ENCODE measurements at places on chromosomes 1 and 21.

GRCh38 chr1:190688096-190688495 is 210.4 kb upstream of the BRINP3 start:
- no peak for DNase-seq

GRCh38 chr1:4021136-4021973 is 121.3 kb upstream of the C1orf174 start:
- no peak for DNase-seq

DNA sequence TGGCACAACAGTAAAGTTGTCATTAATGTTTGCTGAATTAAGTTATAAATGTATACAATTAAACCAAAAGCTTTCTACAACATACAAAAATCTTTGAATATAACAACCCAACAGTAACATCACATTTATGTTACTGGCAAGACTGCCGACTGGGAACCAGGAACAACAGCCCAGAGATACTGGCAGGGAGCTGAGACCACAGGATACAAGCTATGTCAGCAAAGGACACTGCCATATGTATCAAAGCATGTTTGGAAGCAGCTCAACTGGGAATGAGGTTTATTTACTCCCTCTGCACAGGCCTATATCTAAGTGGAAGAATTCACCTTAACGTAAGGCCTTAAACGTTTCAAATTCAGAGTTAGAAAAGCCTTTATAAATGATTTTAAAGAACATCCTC is 50.4 kb downstream of the ARHGAP29 start:
- DNase-seq, result no peak

DNA sequence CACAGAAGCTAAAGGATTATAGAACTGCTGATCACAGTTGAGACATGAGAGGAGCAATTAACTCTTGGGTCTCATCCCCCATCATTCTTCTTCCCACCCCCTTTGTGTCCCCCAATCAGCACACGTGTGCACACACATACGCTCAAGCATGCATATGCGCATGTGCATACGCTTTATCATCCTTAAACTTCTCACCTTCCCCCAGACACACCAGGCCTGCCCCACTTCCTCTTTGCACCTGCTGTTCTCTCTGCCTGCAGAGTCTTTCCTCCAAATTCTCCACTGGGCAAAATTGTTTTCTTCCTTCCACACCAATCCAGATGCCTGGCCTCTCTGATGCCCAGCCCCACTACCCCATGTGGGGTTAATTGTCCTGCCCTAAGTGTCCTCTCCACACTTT is 13.0 kb upstream of the KCND3 start:
- no peak for DNase-seq

GRCh38 chr1:92211166-92211565 is 6.5 kb upstream of the C1orf146 start:
- DNase-seq, result no peak

- DNase-seq, result peak; percentile 83
Measured at GRCh38 chr1:119582801-119583200, 65.3 kb downstream of the ZNF697 start.

GRCh38 chr1:111253876-111254275 is 26.4 kb downstream of the CHI3L2 start:
- DNase-seq, result no peak

DNA sequence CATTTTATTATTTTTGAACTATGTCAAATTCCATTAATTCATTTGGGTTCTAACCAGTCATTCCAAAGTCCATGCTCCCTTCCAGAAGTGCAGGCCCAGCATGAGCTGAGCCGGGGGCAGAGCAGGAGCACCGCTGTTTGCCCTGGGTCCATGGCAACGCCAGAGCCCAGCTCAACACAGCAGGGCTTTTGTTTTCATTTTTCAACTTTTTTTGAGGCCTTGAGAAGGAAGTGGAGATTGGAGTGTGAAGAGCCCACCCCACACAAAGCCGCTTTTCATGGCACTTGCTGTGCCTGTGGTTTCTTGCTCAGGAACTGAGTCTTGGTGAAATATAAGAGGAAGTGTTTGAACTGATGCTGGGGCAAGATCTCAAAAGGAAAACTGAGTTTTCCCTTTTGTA is 13.2 kb upstream of the PRMT2 start:
- DNase-seq, result peak; percentile 62

GRCh38 chr1:87186346-87186745 is 142.3 kb upstream of the LMO4 start:
- no peak for DNase-seq

DNA sequence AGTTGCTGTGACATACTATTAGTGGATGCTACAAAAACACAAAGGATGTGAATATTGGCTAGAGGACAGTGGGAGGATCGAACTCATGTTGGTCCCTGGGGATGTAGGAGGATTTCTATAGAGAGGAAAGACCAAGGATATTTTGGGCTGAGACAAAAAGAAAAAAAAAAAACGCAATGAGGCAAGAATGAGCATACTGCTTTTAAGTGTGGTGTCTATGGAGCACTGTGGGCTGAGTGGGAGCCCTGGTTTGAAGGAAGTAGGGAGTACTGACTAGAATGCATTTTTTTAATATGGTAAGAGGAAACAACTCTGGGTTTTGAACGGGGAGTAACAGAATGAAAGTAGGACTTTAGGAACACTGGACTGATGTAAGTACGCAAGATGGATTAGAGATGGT is 450.7 kb downstream of the NEGR1 start:
- no peak for DNase-seq

GRCh38 chr1:157199421-157199755 is 61.2 kb upstream of the ETV3 start:
- DNase-seq, result no peak

- no peak for DNase-seq
Measured at GRCh38 chr1:165632152-165632469, 1.1 kb downstream of the MGST3 start.

GRCh38 chr1:30700528-30701257 is 22.7 kb downstream of the MATN1 start:
- DNase-seq, result no peak

GRCh38 chr1:11560061-11560460 is 81.1 kb downstream of the DISP3 start:
- peak; percentile 60 for DNase-seq

DNA sequence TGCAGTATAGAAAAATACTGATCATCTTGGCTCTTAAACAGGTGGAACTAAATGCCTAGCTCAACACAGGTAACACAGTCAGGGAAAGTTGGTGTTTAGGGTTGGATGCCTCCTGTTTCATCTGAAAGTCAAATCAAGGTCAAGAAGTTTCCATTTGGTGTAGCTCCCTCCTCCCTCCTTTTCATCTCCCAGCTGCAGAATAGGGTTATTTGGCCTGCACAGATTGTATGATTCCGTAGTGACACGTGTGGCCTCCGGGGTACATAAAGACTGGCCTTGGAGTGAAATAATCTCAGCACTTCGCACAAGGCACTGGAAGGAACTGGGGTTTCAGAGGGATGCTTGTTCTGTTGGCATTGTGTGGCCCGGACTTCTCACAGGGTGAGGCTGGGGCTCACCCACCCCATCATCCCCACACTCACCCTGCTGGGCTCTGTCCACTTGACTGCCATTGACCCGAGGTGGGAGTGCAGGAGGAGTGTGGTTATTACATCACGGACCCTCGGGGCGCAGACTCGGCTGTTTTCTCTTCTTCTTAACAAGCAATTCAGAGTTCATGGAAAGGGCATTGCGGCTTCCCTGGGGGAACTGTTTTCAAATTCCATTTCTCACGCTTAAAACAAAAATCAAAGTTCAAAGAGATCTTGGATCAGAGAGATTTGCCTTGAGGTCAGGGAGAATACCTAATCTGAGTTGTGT is 18.4 kb downstream of the IGSF5 start:
- no peak for DNase-seq

DNA sequence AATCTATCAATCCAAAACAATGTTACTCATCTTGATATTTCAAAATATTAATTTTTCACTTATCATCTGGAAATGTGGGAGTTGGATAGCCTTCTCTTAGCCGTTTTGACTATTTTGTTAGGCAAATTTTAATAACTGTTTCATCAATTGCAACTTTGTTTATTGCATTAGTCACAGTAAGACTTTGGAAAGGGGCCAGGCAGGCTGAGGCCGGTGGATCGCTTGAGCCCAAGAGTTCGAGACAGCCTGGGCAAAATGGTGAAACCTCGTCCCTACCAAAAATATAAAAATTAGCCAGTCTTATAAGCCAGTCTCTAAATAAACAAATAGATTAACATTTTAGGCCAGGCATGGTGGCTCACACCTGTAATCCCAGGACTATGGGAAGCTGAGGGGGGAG is 113.0 kb upstream of the NR5A2 start:
- no peak for DNase-seq

- DNase-seq, result peak; percentile 99
Measured at GRCh38 chr1:19715334-19716203, 50.9 kb downstream of the HTR6 start.

GRCh38 chr1:190633488-190633887 is 155.8 kb upstream of the BRINP3 start:
- peak; percentile 67 for DNase-seq

GRCh38 chr1:2589431-2590232 is 3.1 kb downstream of the PRXL2B start:
- DNase-seq, result no peak

GRCh38 chr21:32442566-32443318 is 30.2 kb downstream of the EVA1C start:
- DNase-seq, result no peak

DNA sequence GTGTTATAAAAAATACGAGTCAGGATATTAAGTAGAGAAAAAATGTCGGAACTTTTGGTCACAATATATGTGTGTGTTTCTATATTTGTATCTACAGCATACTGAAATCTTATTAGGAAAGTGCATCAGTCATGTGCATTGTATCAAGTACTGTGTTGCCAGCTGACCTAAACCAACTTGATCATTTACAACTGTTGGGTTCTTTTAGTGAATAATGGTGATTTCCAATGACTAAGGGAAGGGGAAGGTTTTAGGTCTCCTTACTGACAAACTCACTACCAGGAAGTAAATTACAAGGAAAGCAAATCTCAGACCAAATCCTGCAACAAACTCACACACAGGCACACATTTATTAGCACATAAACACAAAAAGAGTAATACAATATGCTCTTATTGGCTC is 142.7 kb downstream of the TSEN15 start:
- no peak for DNase-seq

DNA sequence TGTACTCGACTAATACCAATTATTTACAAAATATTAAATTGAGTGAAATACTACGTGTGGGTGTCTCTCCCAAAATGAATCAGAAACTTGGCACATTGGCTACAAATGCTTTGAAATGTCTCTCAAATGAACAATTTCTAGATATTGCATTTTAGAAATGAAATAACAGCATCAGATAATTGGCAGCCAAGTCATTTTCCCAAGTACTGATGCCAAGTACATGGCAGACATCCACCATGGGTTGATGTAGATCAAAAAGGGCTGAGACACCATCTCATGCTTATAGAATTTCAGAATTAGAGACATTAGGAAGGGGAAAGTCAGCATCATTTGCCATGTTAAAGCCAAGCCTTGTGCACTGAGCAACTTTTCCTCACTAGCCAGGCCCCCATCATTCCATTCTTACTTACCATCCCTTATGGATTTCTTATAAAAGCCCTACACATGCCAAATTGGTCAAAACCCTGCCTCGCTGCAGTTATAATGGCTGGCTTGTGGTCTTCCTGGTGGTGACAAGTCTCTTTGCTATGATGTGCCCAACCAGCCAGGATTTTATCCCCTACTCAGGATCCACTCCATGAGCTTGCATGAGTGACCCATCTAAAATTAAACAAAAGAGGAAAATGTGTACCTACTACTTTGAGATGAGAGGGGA is 73.1 kb downstream of the GREM2 start:
- DNase-seq, result no peak

DNA sequence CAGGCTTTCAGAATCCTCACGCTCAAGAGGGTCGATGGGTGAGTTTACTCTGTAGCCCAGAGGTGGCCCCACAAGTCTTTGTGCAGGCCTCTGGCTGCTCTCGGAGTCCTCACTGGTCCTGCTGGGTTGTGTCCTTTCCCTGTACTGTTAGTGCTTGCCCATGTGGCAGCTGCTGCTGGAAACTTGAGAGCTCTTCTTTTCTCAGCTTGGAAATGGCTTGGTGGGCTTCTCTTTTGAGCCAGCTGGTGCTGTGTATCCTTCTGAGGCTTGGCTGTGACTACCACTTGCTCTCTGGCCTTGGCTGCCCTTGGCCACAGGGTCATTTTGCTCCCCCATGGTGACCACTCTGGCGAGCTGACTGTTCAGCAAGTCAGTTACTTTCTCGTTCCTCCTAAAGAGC is 82.2 kb upstream of the LMO4 start:
- DNase-seq, result no peak

Measured in mesendoderm (in vitro differentiated cells).